Stimulated activated CD4-positive, alpha-beta T cell treated with anti-CD3 and anti-CD28 coated beads, TNF-alpha, amount 100 ng/mL, for 24 hours (primary cell): ENCODE measurements at places on chromosomes 2 and 18.

DNA sequence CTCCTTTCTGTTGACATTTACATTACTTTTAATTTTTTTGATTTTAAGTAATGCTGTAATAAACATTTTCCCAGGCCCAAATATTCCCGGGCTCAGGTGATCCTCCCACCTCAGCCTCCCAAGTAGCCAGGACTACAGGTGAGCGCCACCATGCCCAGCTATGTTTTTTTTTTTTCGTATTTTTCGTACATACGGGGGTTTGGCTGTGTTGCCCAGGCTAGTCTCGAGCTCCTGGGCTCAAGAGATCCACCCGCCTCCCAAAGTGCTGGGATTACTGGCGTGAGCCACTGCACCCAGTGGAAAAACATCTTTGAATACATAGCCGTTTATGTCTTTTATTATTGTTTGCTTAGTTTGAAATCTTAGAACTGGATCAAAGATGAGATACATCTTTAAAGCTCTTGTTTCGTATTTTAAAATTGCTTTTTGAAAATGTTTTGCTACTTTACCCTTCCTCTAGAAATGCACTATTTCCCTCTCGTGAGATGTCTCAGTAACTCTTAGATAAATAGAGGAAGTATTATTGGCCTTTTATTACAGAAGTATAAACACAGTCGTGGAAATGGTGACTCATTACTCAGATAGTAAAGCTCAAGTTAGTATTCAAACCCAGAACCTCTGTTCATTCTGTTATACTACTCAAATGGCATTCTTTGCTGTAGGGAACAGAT, 2.4 kb downstream of the SMCHD1 start:
- DNase-seq, result no peak

DNA sequence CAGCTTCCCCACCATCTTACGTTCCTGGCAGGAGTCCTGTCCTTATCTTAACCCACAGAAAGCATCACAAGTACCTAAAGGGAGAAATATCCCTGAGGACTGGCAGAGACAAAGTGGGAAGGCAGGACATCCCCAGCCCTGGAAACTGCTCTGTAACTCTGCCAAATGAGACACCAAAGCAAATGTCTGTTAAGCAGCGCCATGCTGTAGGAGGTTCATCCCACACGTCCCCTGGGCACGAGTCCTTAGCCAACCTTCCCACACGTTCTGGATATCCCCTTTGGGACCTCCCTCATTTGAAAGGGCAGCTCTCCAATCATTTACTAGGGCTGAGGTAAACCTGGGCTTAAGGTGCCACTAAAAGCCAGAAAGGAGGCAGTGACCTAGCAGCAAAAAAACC, 207.2 kb downstream of the ATAD2B start:
- no peak for DNase-seq

DNA sequence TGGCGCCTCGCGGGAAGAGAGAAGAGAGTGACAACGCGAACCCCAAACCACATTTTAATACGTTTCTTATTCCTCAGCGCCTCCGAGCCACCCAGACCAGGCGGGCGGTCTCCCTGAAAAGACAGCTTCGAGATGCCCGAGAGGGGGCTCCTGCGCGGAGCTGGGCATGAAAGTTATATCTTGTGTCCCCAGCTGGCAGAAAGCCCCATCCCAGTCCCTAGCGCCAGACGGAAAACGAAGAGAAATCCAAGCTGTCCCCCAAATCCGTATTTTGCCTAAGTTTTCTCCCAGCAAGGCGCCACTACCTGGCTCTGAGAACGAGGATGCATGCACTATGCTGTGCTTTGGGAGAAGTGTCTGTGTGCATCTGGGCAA, 797 bp downstream of the NXPH2 start:
- DNase-seq, result no peak

GRCh38 chr2:201950606-201951005, 83.0 kb upstream of the FZD7 start:
- DNase-seq, result no peak

- no peak for DNase-seq
Observed at GRCh38 chr2:121387591-121388325, 102.8 kb upstream of the TFCP2L1 start.

DNA sequence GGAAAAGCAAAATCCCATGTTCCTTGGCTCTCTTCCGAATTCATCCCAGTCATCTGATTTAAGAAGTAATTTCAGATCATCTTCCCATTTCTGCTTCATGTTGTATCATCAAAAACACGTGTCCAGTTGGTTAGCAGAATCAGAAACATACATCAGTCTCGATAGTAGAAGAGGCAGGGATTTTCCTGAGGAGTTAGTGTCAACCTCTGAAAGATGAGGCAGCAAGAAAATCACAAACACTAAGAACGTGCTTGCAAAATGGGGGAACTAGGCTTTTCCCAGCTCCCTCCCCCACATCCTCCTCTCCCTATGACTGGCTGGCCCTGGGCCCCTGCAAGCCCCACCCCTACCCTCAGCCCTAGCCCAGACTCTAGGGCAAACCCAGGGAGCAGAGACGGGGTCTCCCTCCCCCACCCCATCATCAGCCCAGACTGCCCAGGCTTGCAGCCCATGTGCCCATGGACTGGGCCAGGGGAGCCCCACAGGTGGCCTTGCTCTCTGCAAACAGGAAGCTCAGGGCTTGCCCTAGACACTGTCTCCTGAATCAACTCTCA, 161.0 kb upstream of the ID2 start:
- DNase-seq, result no peak

DNA sequence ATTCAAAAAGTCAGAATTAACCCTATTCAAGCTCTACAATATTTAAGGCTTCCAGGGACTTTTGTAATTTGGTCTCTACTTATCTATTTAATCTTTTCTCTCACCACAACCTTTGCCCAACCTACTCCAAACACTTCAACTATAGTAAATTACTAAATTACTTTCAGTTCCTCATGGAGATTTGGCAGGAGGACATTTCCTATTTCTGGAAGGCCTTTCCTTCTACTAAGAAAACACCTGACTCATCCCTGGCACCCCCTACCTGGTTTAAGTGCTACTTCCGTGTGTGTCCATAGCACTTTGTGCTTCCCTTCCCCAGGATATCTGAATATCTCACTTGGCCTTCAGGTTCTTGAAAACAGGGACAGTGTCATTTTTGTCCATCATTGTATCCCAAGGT, 96.3 kb downstream of the UPP2 start:
- no peak for DNase-seq

DNA sequence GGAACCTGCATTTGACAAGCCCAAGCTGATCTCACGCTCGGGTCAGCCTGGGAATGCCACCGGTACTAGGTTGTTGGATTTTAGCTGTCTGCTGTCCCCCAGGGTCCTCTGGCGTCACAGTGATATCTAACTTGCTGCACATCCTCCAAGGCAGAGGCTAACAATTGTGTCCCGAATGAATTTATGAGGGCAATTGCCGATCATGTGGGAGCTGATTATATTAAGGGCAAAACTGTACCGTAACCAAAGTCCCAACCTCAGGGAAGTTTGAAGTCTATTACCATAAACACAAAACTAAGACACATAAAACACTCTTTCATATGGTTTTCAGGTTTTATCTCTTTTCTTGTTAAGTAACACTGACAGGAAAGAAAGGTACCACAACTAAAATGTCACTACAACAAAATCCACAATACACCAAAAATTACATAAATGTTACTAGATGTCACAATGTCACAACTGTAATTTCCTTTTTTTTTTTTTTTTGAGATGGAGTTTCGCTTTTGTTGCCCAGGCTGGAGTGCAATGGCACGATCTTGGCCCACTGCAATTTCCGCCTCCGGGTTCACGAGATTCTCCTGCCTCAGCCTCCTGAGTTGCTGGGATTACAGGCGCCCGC, 6.7 kb downstream of the UXS1 start:
- no peak for DNase-seq

DNA sequence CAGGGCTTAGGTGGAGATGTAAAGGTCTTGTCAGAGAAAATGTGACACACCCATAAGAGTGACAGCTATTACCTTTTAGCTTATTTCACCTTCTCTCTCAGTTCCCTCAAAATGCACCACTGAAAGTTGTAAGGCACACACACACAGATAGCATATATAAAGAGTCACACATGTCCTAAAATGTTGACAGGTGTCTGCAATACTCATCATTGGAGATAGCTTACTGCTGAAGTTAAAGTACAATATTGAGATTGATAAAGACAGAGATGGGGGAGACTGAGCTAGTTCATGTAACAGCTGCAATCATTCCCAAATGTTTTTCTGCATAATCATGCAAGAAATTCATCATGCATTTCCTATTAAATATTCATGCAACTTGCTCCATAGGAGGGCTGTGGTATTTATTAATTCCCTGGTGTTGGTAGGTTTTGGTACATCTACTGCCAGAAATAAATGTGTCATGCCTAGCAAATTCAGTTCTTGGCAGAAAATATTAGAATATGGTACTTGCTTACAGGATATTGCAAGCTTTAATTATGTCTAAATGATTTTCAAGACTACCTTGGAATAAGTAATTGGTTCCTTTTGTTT, 118.8 kb upstream of the RBMS1 start:
- DNase-seq, result no peak

DNA sequence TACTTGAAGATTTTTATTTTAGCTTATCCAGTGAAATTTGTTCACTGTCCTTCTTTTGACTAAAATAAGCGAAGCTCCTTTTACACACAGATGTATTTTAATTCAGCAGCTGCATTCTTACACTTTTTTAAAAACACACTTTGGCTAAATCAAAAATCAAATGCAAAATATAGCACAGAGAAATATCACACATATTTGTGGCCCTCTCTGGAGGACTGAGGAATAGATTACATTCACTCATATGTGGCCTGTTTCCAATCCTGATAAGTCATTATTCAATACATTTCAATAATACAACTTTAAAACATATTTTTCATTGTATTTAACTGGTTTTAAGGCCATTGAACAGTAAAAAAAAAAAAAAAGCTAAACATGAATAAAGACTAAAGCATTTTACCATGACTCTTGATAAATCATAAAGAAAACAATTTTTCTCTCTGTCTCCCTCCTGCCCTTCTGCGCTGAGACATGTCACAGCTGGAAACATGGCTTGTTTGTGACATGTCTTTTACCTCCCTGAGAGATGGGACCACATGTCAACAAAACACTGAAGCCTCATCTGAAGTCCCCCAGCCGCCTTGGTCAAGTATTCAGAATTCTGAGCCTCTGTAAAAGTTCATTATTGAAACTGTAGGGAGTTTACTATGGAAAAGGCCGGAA, 221.0 kb downstream of the ZNF407 start:
- no peak for DNase-seq

DNA sequence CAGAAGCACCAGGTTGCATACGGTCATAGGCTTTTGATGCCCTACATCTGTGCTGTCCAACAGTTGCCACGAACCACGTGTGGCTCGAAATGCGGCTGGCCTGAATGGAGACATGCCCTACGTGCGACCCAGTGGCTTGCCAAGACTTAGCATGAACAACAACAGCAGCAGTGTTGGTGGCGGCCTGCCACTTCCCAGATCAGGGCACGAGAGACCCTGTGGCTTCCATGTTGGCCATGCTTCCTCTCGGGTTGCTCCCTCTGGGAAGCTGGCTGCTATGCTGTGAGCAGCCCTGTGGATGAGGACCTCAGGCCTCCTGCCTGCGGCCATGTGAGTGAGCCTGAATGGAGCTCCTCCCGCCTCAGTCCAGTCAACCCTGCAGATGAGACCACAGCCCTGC, 212.3 kb downstream of the HDAC4 start:
- no peak for DNase-seq

DNA sequence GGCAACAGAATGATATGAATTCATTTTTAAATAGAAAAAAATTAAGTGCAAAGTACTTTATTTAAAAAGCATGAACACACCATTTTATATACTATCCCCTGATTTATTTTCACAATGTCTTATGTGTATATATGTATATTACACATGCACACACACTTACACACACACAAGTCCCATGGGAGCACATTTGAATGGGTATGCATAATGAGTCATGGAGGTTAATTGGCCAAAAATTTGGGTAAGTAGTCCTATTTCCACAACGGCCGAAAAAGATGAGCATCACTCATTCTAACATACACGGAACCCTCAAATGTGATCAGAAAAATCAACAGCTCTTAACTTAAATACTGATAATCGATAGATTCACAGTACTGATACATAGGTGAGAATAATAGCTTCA, 97.4 kb upstream of the NABP1 start:
- DNase-seq, result no peak

DNA sequence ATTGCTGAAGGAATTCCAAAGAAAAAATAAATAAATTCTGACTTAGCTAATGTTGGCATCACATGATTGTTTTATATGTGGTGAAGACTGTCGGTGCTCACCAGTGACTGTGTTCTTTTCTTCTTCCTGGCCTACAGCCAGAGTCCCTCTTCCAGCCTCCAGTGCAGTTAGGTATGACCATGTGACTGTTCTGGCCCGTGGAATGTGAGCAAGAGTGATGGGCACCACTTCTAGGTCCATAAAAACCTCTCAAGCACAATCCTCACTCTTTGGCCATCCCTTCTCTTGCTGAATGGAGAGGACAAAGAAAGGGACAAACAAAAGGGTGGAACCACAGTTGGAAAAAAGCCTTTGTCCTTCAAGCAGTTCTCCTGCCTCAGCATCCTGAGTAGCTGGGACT, 39.0 kb upstream of the BMPR2 start:
- no peak for DNase-seq

GRCh38 chr2:112148477-112148876, 10.3 kb downstream of the FBLN7 start:
- no peak for DNase-seq

GRCh38 chr2:68832233-68832869, 38.8 kb downstream of the BMP10 start:
- no peak for DNase-seq

- no peak for DNase-seq
Observed at GRCh38 chr2:111226876-111227700, 106.4 kb downstream of the BCL2L11 start.

GRCh38 chr18:75176849-75177248, 32.1 kb downstream of the PTGR3 start:
- DNase-seq, result no peak

DNA sequence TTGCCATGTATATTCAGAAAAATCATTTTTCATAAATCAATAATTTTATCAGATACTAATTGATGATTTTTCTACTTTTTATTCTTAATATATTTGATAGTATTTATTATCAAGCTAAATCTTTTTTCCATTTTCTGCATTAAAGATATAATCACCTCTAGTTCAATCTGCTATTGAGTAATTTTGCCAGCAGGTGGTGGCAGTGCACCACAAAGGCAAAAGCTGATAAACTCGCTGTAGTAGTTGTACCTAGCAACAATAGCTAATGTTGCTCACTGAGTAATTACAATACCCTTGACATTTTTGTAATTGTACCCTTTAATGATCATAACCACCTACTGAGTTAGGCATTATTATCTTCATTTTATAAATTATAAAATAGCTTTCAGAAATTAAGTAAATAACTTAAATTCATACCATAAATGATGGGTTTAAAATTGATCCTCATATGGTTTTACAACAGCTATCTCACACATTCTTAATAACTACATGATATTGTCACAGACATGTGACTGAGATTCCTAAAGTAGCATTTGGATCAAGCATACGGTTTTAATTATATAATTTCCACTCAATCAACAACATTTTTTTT, 52.0 kb upstream of the CALCRL start:
- DNase-seq, result no peak

- DNase-seq, result no peak
Observed at GRCh38 chr2:185128346-185128745, 530.0 kb downstream of the ZNF804A start.

- DNase-seq, result no peak
Observed at GRCh38 chr2:62293490-62294271, 97.8 kb downstream of the B3GNT2 start.
